Tibial artery (tissue), 4 donors: ENCODE measurements at places on chromosomes 13 and 19.

DNA sequence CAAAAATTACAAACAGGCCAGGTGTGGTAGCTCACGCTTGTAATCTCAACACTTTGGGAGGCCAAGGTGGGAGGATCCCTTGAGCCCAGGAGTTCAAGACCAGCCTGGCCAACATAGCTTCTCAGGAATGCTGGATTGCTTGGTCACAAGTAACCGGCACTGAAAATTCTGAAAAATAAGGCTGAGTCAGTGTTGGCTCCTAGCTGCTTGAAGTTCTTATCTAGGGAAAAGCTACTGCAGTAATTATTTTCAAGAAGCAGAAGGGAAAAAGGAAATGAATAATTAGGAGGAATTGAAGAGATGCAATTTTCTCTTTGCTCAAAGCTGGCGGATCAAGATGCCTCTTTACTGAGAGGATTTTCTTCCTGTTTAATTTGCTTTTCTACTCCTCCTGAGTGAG is 75.0 kb upstream of the GTF3A start:
- no peak for DNase-seq

DNA sequence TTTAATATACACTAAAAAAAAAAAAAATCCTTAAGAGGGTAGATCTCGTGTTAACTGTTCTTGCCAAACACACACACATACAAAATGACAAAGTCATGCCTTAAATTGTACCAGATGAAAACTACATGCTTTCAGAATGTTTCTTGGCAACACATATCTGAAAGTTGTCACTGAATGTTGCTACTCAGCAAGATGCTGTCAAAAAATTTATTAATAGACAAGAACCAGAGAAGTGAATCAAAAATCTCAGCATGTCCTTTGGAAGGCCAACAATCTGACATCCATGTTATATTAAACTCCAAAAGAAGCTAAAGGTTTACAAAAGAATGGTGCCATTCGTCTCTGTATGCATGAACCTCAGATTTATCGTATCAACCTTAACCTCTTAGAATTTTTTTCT is 1746.2 kb upstream of the PRR20A start:
- no peak for DNase-seq

- DNase-seq: peak; percentile 81
Measured at GRCh38 chr13:44921931-44922758, 67.1 kb downstream of the NUFIP1 start.

GRCh38 chr19:688214-688613 is 7.0 kb downstream of the PRSS57 start:
- DNase-seq: no peak

- no peak for DNase-seq
Measured at GRCh38 chr13:46905249-46905648, 8.4 kb upstream of the HTR2A start.

GRCh38 chr13:103192511-103193135 is 126.4 kb upstream of the SLC10A2 start:
- no peak for DNase-seq

DNA sequence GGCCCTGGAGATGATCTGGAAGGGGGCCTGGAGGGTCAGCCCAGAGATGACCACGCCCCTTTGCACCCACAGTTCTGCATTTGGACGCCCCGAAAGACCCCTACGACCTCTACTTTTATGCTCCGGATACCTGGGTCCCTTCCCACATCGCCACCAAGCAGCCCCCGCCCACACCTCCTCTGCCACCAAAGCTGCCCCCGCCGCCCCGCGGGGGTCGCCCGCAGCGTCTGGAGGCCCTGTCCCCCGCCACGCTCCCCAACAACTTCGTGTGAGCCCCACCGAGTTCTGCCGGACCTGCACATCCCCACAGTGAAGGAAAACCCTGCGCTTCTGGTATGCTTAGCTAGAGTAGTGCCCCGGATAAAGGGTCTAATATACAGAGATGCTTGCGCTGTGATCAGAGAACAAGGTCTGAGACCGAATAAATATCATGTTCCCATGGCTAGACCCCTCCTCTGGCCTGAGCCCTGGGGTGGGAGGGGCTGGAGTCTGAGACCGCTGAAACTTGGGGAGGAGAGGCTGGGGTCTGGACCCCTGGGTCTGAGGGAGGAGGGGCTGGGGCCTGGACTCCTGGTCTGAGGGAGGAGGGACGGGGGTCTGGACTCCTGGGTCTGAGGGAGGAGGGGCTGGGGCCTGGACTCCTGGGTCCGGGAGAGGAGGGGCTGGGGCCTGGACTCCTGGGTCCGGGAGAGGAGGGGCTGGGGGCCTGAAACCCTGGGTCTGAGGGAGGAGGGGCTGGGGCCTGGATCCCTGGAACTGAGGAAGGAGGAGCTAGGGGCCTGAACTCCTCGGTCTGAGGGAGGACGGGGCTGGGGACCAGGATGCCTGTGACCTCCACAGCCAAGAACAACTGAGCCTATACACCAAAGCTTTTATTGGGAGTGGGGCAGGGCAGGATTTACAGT is 3.6 kb downstream of the GFY start:
- DNase-seq: no peak

DNA sequence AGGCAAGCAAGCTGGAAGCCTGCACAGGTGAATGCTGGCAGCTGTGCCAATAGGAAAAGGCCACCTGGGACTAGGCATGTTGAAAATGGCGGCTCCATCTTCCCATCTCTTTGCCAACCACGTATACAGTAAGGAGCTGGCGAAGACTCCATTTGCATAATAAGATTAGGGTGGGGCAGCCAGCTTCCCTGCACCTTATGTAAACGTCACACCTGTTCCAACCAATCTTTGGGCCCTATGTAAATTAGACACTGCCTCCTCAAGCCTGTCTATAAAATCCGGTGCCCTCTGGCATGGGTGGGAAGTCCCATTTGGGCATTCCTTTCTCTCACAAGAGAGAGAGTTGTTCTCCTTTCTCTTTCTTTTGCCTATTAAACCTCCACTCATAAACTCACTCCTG is 16.8 kb downstream of the ADGRE2 start:
- DNase-seq: no peak

- no peak for DNase-seq
Measured at GRCh38 chr13:68160466-68160865, 930.3 kb upstream of the PCDH9 start.

GRCh38 chr13:75907044-75907443 is 270.9 kb downstream of the LMO7 start:
- no peak for DNase-seq

DNA sequence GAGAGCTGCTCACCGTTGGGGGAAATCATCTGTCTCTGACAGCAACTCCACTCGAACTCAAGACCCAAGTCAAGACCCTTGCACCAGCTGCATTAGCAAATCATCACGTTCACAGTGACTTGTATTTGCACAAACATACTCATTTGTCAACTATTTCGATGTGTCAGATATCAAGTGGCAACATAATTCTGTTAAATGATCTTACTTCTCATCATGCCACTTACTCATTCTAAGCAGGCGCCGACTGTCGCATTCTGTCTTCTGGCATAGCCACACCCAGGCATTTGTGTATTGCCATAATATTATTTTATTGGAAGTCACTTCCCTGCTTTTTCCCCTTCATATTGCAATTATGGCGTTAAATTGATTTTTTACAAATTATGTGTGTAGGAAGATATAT is 23.0 kb upstream of the ATP1A3 start:
- no peak for DNase-seq
